ENCODE measurements at places on chromosomes 13 and 19. TPM values are rescaled to one million over a fixed set of nuclear protein-coding genes. Genes with fewer than 3 reads are reported as not detected.

Gene CYP4F2
- not detected for polyA plus RNA-seq

- DNase-seq = no peak
Observed at GRCh38 chr13:68851026-68851425, 1256.6 kb upstream of the ATXN8OS start.

DNA sequence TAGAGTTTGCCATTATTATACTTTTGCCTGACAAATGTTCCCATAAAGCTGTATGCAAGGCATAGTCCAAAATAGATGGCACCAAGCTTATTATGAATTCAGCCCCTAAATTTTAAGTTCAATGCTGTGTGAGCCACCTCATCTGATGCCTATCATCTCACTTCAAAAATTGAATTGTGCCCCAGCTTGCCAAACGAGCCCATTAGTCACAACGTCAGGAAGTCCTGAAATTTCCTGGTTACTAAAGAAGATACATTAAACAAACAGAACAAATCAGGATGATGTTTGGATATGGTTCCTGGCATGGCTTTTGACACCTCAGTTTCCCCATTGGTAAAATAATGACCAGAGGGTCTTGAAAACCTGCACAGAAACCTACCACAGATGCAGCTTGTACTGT is 147.5 kb upstream of the SOX21 start:
- DNase-seq = no peak

DNA sequence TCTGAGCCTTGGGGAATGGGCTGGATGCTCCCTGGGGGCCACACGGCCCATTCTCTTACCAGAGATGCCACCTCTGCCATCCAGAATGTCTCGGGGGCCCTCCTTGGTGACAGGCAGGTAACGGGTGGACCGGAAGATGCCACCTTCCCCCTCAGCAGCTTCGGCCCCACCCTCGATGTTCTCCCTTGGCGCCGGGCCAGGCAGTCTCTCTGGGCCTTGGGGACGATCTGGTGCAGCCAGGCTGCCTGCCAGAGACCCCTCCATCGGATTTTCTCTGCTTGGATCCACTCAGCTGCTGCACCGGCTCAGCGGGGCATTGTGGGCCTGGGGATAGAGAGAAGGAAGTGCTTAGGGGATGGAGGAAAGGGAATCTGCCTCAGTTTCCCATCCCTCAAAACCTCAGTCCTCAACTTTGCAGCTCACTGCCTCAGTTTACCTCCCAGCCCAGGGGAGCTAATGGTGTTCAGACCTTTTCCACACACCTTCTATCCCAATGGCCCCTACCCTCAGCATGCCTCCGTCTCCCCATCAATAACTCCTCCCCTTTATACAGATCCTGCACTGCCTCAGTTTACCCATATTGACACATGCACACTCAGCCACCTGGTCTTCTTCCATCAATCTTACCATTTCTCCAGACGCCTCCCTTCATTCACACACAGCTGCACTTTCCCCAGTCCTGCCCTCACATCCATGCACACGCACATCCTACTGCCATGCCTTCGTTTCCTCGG is 1.5 kb downstream of the WIZ start:
- DNase-seq = no peak

DNA sequence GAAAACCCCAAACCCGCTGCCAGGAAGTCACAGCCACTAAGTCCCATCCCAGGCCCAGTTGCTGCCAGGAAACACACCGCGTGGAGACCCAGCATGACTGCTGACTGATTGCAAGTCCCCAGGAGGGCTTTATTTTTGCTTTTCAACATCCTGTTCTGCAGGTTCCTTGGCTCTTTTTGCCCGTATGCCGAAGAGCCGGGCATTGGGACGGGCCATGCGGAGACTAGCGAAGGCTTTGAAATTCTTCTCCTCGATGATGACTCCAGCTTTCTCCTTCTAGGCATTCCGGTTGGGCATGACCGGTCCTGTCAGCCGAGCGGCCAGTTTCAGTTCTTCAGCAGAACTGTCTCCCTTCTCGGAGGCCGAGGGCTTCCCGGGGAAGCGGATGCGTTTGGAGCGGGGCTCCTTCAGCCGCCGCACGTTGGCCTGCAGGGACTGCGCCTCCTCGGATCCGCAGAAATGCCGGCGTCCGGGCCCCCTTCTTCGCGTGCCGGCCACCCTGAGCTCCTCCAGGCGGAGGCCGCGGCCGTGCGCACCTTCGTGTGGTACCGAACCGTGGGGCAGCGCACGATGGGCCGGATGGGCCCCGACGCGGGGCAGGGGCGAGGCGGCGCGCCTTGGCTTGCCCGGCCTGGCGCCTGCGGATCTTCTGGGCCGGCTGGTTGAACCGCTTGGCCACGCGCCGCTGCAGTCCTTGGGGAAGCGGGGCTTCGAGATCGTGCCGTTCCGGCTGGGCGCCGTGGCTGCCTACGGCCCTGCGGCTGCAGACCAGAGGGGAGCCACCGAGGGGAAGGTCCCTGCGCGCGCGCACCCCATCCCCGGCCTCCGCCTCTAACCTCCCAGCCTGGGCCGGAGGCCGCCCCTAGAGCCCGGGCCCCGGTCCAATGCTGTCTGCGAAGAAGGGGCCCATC is 15.2 kb downstream of the ZSCAN5C start:
- peak; percentile 17 for DNase-seq

DNA sequence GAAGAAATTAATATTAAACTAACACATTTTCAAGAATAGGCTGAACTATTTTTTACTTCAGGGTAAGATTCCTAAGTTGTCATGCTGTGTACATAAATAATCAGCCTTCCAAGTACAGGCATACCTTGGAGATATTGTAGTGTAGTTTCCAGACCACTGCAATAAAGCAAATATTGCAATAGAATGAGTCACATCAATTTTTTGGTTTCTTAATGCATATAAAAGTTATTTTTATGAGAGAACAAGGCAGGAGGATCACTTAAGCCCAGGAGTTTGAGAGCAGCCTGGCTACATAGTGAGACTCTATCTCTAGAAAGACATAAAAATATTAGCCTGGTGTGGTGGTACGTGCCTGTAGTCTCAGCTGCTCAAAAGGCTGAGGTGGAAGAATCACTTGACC is 511.5 kb downstream of the UQCRFS1 start:
- DNase-seq = no peak

- DNase-seq = no peak
Observed at GRCh38 chr13:113927661-113928581, 46.0 kb downstream of the C13orf46 start.

Gene SERTM1
- 7.1 TPM for polyA plus RNA-seq

GRCh38 chr13:24277761-24278160 is 31.6 kb upstream of the C1QTNF9 start:
- DNase-seq = no peak

GRCh38 chr13:114123876-114124275 is 8.5 kb downstream of the RASA3 start:
- DNase-seq = no peak

DNA sequence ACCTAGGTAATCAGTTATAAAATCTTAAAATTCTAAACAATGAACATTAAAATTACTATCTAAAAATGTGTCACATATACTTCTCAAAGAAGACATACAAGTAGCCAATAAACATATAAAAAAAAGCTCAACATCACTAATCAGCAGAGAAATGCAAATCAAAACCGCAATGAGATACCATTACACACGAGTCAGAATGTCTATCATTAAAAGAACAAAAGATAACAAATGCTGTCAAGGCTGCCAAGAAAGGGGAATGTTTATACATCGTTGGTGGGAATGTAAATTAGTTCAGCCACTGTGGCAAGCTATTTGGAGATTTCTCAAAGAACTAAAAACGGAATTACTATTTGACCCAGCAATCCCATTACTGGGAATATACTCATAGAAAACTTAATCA is 310.3 kb upstream of the EDNRB start:
- DNase-seq = no peak

Gene OR1M1
- polyA plus RNA-seq = 0.12 TPM

DNA sequence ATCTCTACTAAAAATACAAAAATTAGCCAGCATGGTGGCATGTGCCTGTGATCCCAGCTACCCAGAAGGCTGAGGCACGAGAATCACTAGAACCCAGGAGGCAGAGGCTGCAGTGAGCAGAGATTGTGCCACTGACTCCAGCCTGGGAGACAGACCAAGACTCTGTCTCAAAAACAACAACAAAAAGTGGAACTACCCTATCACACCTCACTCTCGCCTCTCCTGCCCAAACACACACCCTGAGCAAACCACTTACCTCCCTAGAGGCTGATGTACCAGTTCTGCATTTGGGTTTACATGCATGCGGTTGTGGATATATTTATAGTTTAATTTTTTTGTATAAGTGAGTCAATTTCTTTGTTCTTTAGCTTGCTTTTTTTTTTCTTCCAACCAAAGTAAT is 7.7 kb upstream of the PTOV1 start:
- DNase-seq = no peak

Gene ZIC5
- not detected for polyA plus RNA-seq

- DNase-seq = no peak
Observed at GRCh38 chr13:66967811-66968597, 262.1 kb downstream of the PCDH9 start.

DNA sequence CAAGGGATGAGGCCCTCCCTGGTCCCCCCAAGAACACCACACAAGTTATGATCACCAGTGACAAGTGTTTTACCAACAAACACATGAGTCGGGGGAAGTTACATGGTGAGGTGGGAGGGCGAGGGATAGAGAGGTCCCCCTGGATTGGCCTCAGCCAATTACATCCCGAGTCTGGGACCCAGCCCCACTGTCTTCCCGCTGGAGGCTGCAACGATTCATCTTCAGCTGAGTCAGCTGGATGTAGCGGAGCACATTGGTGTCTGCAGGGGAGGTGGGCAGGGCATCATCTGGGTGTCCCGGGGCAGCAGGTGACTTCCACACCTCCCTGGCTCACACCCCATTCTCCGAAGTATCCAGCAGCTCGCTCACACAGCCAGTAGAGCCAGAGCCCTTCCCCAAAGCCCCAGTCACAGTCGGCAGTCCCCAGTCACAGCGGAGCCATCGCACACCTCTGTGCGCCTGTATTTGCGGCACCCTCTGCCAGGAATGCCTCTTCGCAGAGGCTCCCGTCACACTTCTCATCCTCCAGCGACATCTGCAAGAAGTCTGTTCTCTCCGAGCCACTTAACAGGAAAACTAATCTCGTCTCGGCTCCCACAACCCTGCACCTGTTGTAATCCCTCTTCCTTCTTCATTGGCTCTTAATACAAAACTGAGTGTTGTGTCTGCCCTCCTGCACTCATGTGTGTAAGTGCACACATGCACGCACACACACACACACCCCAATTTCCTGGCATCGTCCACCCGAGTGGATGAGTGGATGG is 2.0 kb downstream of the TTC9B start:
- DNase-seq = no peak

Gene ACP7
- 0.08 TPM for polyA plus RNA-seq

- no peak for DNase-seq
Observed at GRCh38 chr19:32662186-32662585, 12.8 kb downstream of the ANKRD27 start.

- DNase-seq = no peak
Observed at GRCh38 chr13:27969082-27969865, at the start of gene CDX2. CDX2 (minus strand) TSS chr13:27969315; CDS start chr13:27969006, 309 bp downstream.

GRCh38 chr13:113605461-113605860 is 20.9 kb downstream of the TFDP1 start:
- DNase-seq = no peak

GRCh38 chr19:48390188-48391099 is 907 bp downstream of the KDELR1 start:
- DNase-seq = peak; percentile 68

Gene FGF22
- 0.22 TPM for polyA plus RNA-seq

DNA sequence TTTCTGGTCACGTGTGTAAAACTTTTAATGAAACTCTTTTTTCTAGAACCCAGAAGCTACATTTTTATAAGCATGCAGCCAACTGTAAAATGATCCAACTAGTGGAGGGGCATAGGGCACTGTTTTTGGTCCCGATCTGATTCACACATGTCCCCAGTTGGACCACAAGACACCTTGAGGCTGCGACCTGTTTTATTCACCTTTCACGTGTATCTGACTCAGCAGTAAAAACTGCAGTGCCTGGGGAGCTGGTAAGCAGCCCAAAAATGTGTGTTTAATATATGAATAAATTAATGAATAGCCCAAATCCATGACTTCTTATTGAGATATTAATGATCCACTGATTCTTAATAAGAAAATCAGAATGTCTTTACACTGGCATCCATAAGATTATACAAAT is 140.4 kb downstream of the COL4A1 start:
- no peak for DNase-seq

- DNase-seq = no peak
Observed at GRCh38 chr13:113585896-113586295, 1.3 kb downstream of the TFDP1 start.

All from right lung (tissue), 10 donors.